ENCODE measurements at places on chromosomes 7 and 10.

DNA sequence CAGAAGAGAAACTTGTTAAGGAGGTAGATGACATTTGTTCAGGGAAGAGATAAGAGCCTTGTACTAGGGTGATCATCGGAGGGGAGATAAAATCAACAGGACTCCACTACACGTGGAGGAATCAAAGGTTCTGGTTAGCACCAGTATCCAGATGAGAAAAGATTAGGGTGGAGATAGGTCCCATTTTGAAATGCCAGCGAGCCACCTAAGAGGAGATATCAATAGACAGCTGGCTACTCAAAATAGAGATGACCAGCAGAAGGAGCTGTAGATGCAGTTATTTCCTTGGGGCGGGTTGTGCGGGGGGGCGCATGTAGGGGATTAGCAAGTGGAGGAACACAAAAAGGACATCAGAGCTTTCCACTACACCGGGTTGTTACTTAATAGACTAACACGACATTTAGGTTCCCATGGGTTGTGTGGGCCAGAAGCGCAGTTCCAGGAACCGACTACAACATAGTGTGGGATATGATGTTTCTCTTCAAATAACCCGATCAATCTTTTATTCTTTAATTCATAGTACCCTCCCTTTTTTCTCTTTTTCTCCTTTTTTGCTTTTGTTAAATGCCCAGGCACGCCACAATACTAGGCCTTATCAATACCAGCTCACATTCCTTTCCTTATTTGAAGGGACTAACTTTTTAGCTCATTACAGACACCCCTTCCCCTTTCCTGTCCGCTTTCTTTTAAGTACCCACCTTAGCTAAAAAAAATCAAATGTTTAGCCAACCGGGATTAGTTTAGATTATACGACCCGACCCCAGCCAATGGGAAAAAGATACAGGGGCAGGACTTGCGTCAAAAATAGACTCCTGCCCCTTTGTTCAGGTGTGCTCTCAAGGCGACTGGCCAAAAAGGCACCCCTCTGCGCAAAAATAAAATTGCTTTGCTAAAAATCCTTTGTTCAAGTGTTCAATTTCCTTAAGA, 2.0 kb upstream of the KIF11 start:
- peak; percentile 69 for DNase-seq

GRCh38 chr7:32244806-32245345, 174.7 kb upstream of the PDE1C start:
- DNase-seq, result no peak

- DNase-seq, result no peak
These were observed 1.9 kb upstream of the MACC1 start for GRCh38 chr7:20219062-20219445.

GRCh38 chr10:1524540-1524939, 212.8 kb downstream of the ADARB2 start:
- DNase-seq, result no peak

GRCh38 chr7:77415476-77415822, 700 bp downstream of the GSAP start:
- no peak for DNase-seq

DNA sequence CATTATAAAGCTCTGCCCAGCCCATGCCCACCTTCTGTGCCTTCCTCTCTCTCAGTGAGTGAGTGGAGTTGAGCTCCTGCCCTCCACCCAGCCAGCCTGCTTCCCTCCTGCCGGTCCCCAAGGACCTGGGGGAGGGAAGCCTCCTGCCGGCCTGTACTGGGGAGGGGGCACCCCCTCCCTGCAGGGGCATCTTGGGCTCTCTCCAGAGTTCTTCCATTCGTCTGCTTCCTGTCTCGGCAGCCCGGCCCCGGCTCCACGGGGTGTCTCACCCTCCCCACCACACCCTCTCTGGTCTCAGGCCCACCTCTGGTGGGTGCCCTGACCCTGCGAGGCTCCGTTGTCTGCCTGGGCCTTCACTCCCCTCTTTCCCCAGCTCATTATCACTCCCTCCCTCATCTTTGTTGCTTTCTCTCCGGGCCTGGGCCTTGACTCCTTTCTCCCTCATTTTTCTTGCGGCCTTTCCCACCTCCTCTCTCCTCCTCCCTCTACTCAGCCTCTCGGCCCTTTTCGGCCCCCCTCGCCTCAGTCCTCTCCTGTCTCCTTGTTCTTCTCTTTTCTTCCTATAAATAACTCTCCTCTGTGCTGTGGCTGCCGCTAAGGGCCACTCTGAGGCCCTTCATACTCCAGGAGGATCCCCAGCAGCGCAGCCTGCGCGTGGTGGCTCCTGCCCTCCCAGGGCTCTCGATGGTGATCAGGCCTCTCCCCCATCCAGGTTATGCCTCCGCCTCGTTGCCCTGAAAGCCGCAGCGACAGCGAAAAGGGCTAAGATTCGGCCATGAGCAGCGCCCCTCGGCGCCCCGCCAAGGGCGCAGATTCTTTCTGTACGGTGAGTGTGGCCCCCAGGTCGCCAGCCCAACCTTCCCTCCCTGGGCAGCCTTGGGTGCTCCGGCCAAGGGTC, 2.1 kb downstream of the SLC4A2 start:
- DNase-seq, result no peak

DNA sequence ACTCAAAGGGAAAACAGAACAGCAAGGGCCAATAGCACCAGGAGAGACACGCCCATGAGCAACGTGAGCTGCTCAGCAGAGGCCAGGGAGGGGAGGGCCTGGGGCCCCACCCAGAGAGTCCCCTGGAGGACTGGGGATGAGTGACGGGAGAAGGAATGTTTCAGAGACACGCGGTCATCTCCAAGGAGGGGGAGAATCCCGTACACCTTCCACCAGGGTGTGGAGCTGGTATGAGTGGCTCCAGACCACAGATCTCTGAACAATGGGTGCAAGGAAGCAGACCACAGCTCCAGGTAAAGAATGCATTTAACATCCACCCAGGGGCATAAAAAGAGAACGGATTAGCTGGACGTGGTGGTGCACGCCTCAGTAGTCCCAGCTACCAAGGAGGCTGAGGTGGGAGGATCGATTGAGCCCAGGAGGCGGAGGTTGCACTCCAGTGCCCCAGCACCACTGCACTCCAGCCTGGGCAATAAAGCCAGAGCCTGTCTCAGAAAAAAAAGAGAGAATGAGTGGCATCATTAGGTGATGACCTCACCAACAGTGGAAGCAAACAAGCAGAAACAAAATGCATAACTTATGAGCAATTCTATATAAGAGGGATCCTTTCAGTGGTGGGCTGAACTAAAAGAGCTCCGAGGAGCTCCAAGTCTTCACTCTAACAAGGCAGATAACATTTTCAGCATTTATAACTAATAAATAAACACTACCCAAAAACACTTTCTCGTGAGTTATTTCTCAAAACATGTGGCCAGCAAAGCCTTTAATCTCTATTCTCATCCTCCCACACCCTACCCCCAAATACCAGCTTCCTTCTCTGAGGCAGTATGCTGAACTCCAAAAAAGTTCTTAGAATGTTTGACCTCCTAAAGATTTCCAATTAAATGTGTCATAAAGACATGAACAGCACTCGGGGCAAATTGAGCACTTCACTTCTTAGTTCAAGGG, 12.5 kb downstream of the PSAP start:
- DNase-seq, result peak; percentile 50

GRCh38 chr10:103954543-103954942, 12.4 kb upstream of the SLK start:
- no peak for DNase-seq

DNA sequence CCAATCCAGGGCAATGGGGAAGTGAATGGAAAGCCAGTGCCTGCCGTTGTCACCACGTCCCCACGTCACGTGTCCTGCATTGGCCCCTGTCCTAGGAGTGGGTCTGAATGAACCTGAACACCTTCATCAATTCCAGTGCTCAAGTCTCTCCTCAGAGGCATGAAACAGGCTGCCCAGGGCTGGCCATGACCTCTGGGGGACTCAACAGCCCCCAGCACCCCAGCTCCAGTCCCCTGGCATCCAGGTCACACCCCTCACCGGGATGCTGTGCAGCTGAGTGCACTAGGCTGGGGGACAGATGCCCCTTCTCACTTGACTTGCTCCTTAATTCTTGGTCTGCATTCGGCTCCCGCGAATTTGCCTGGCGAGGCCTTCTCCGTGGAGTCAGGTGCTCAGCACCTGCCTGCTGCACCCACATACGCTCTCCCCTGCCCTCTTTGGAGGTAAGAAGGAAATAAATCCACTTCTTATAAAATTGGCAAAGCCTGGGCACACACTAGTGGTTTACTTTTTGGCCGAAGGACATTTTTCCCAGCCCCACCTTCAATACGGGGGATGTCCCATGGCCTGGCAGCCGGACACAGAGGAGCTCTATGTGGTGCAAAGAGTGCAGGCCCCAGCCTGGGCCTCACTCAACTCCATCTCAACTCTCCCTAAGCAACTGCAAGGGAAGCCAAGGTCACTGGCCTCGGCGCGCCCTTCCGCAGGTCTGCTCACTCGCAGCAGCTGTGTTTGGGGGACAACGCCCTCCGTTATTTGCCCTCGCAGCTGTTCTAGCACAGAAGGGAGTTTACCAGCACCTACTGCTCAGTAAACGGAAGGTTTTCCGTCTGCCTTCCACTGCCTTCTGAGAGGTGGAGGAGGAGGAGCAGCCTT, 77.6 kb upstream of the SHH start:
- DNase-seq, result no peak

DNA sequence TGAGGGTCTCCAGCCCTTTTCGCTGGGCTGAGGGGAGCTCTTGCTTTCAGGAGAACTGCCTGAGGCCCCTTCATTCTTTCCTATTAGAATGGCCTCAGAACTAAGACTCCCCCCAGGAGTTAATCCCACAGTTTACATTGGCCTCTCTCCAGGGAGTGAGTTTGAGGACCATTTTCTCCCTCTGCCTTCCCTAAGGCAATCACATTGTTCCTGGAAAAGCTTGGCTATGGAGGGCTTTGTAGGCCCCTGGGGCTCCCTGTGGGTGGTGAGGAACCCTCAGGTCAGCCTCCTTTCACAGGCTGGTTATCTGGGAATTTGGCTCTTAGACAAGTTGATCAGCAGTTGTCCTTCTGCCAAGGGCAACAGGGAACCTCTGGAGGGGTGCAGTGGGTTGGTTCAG, 343.7 kb downstream of the RPS24 start:
- DNase-seq, result no peak

DNA sequence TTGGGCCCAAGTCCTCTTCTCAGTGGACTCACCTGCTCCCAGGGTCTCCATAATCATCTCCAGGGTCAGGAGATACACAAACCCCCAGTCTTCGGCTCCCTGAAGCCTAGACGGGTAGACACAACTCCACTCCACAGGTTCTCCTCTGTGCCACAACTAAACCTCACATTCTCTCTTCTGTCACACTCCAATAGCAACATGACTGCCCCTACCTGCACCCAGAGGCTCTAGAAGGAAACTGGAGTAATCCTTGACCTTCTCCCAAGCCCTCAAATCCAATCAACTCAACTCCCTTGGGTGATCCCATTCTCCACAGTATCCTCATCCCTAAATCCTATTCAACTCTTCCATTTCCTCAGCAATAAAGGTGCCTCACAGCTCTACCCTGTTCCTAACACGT, 16.2 kb downstream of the HNRNPF start:
- DNase-seq, result no peak

DNA sequence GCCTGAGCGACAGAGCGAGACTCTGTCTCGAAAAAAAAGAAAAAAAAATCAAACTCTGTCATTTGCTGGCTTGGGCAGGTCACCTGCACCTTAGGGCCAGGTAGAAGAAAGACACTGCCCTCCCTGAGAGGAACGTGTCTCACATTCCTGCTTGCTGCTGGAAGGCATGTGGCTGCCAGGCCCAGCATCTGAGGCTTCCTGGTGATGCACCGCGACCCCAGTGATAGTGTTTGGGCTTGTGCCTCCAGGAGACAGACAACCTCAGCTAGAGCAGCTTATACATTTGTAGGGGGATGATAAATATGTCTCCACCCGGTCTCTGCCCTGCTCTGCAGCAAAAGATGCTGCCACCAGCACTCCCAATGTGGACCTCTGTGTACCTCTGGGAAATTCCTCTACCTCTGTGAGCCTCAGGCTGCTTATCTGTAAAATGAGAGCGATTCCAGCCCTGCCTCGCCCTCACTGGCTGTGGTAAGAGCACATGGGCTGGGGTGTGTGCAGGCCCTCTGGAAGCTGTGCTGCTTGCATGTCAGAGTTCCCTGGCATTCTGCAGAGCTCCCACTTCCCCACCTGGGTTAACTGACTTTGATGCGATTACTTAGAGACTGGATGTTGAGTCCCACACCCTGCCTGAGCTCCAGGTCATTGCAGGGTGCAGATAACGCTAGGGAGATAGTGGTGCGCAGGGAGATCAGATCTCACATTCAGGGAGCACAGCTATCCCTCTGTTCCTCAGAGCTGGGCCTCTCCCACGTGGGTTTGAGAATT, 19.9 kb downstream of the SLC29A3 start:
- DNase-seq, result no peak

GRCh38 chr10:35611750-35612149, 6.6 kb downstream of the GJD4 start:
- DNase-seq, result no peak

- DNase-seq, result no peak
These were observed 3.2 kb upstream of the LYZL1 start for GRCh38 chr10:29285624-29286051.

GRCh38 chr10:49742683-49743463, 19.2 kb downstream of the OGDHL start:
- no peak for DNase-seq

GRCh38 chr10:31083765-31084184, 52.1 kb upstream of the ZNF438 start:
- peak; percentile 39 for DNase-seq

DNA sequence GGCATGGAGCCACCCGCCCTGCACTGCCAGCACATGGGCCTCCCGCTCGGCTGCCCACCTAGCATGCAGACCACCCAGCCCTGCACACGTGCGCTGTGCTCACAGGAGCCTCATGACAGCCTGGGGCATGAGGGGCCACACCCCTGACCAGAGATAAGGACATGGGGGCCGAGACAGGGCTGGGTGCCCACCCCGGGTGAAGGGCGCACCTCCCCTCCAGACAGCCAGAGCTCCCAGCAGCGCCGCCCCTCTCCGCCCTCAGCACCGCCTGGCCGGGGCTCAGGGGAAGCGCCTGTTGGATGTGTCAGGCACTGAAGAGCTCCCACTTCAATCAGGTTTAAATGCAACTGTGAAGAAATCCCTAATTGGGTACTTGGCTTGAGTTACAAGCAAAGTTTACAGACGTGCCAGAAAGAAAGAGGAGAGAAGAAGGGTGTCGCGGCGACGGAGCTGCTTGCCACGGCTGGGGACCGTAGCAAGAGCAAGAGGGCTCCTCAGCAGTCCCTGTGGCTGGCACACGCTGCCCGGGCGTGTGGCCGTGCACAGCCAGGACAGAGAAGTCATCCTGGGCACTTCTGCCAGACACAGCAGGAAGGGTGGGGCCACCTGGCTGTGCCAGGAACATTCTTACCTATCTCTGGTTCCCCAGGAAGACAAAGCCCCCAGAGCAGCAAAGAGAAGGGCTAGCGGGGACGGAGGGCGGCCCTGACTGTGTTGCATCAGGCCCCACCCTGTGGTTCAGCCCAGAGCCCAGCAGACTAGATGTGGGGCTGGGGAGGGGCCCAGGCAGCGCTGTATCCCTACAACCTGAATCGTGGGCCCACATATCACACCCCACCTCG, 247.4 kb downstream of the ELFN1 start:
- no peak for DNase-seq

GRCh38 chr10:106540645-106541044, 623.9 kb downstream of the SORCS1 start:
- DNase-seq, result peak; percentile 13

All from IMR-90 (cell line).